ENCODE measurements at places on chromosomes 3 and 15.

DNA sequence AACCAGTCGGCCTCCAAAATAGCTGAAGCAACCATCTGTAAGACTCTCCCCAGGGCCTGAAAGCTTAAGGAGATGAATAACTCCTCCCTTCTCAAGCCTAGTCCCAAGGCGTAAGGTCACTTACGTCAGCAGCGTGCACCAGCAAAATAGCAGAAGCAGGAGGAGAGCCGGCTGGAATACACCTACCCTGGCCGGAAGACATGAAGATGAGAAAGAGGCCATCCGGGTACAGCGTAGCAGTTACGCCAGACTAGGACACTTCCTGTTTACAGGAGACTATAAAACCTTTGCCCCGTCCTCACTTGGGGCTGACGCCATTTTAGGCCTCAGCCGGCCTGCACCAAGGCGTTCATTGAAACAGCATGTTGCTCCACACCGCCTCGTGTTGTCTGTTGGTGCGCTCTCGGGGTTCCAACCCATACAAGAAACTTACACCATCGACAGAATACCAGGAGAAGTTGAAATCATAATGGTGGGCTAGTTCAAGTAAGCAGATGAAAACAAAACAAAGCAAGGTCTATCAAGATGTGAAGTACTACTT lies 2.5 kb downstream of the CFAP92 start:
- no peak for DNase-seq

GRCh38 chr15:33515121-33515520 lies 204.4 kb downstream of the RYR3 start:
- no peak for DNase-seq

- DNase-seq = no peak
Measured at GRCh38 chr3:84108442-84108971, 850.3 kb upstream of the CADM2 start.

GRCh38 chr3:149771652-149772271 lies 19.5 kb upstream of the COMMD2 start:
- peak; percentile 43 for DNase-seq

DNA sequence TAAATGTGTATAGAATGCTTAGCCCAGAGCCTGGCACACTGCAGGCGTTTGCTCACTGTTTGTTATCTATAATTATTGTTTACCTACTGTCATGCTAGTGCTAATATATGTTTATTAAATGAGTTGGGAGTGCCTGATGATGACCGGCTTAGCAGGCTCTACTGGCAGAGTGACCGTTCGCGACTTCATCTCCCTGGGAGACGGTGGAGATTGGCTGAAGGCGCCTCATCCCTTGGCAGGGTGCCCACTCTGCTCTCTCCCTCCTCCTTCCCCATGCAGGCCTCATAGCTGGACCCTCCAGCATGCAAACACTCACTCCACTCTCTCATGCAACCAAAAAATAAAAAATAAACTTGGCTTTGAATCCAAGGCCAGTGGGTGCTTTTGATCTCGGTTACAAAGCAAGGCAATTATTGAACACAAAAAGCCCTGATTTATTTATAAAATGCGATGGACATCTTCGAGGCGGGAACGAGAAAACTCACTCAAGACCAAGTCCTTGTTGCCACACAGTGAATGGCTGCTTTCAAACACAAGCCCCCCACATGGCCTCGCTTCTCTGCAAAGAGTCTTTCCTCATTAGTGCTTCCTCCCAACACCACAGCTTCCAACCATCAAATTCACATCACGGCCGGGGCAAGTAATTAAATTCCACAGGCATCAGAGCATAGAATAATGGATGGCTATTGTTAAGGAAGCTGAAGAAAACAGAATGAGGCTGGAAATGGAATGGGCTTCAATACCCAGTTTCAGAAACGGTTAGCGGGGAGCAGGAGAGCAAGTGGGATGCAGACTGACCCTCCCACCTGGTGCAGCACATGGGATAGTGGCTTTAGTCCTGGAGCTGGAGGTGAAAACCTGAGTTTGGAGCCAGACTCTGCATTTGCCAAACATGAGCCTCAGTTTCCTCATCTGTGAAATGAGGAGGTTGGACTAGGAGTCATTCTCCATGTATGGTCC lies 135.7 kb upstream of the RAD18 start:
- DNase-seq = peak; percentile 91

DNA sequence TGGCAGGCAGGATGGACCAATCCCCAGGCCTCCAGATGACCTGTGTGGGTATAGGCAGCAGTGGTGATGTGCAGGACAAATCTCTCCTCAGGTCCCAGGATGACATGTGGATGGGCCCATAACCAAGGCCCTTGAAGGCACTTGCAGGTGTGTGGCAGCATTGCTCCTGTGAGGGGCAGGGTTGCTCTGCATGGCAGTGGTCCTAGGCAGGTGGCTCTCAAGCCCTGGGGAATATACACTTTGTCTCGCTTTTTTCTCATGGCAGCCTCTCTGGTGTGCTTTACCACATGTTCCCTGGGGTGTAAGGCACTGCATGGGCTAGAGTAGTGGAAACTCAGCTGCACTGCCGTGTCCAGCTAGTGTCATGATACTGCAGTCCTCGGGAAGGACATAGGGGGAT lies 503.6 kb downstream of the UNC13C start:
- no peak for DNase-seq

- peak; percentile 43 for DNase-seq
Measured at GRCh38 chr15:23642413-23643044, 5.1 kb downstream of the MAGEL2 start.

DNA sequence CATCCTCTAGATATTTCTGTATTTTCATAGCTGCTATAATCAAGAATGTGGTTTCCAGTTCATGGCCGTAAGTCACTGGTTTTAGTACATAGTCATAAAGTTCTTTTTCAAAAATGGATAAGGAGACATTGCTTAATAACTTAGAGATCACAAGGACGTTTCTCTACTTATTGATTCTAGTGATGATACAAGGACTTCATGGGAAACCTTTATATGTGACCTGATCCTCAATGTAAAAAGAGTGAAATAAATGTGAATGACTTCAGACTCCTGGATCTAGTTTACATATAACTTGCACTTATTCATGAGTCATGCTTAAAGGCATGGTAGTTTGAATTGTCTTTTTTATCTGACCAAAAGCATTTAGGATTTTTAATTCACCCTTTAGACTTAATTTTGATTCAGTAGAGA lies 35.2 kb downstream of the TSC22D2 start:
- no peak for DNase-seq

DNA sequence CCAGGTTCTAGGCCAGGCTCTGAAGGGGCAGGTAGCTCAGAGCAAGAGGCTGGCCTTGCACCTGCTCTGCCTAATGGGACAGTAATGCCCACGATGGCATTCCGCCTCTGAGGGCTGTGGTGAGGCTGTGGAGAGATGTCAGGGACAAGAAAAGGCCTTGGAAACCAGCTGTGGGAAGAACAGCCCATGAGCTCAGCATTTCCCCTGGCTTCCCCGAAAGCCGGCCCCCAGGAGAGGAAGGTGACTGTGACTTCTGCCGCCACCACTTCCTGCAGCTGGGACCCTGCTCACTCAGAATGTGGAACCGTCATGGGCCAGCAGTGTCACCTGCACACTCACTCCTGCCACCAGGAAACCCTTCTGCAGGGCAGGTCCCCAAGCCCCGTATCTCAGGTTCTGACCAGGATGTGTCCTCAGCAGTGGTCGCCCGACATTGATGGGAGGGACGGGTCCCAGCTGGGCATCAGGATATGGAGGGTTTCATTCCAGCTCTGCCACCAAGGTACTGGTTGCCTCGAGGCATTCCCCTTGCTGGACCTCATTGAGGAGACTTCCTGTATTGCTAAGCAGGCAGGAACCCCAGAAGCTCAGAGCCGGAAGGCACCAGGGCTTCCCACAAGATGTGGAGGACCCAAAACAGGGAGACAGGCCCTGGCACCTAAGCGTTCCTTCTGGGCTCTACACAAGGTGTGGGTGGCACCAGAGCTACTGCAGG lies 30.7 kb downstream of the SEMA7A start:
- no peak for DNase-seq

DNA sequence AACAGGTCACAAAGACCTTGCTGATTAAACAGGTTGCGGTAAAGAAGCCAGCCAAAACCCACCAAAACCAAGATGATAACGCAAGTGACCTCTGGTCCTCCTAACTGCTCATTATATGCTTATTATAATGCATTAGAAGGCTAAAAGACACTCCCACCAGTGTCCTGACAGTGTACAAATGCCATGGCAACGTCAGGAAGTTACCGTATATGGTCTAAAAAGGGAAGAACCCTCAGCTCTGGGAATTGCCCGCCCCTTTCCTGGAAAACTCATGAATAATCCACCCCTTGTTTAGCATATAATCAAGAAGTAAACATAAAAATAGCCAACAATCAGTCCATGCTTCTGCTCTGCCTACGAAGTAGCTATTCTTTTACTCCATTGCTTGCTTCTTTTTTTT lies 108.1 kb downstream of the MAGI1 start:
- no peak for DNase-seq

- no peak for DNase-seq
Measured at GRCh38 chr3:13703071-13703470, 154.1 kb downstream of the FBLN2 start.

DNA sequence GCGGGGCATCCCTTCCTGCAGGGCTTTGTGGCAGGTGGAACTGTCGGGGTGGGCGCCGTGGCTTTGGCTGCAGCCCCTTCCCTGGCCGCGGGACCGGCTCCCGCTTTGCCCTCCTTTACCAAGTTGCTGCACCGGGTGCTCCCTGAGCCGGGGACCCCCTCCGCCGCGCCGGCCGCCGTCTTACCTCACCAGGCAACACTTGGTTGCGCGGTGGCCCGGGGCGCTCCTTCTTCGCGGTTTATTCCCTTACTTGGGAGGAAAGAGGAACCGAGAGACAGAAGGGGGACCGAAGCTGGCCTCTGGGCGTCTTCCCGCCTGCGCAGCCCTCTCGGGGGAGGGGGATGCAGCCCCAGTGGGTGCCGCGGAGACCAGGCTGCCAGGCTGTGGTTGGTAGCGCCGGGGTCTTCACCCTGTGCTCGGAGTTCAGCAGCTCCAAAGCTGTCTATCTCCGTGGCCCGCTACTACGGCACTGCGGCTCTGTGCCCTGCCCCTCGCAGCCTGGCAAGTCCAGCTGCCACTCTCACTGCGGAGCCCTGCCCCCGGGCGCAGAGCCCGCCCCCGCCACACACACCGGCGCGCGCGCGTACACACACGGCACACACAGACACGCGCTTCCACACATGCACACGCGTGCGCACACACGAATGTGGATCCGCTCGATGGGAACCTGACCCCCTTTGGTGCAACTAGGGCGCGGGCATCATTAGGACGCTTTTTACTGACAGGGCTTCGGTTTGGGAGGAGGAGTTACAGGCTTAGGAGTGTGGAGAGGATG lies at the start of gene DGKG:
DGKG (minus strand) TSS at position 473 of the 775 bp plus-strand sequence. CDS start 41,775 bp downstream, outside the sequence.
- peak; percentile 78 for DNase-seq

DNA sequence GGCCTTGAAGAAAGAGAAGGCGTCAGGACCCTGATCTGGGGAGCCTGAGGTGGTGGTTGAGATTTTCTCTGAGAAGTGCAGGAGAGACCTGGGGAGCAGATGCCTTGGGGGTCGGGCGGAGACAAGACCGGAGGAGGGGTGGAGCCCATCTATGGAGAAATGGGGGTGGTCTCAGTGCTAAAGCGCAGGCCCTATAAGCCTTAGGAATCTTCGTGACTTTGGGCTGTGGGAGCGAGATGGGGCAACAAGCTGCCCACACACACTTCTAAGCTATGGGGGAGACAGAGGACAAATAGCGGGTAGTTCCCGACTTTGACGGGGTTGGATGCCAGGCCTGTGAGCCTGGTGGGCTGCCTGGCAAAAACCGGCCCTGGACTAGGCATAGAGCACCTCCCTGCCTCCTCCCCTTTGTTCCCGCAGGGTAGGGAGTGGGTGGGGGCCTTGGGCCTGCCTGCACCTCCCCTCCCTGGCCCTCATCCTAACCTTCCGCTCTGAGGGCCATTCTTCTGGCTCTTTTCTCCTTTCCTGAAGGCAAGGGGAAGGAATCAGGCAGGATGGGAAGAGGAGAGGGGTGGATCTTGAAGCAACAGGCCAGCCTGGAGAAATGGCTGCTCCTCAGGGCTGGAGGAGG lies 880 bp downstream of the NISCH start:
- peak; percentile 43 for DNase-seq

DNA sequence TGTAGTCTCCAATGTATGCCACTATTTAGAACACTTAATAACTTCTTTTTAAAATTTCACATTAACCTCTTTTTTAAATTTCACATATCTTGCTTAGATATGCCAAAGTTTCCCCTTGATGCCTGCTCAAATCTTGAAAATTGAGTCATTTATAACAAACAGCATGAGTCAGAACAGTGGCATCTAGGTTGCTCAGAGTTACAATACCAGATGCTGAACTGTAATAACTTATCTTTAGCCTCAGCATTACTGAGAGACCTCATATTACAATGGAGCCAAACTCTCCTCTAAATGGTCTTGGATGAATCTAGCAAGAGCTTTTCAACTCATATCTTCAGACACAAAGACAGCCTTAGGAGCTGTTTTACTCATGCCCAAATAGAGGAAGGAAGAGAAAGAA lies 439.3 kb upstream of the ARPP21 start:
- no peak for DNase-seq

DNA sequence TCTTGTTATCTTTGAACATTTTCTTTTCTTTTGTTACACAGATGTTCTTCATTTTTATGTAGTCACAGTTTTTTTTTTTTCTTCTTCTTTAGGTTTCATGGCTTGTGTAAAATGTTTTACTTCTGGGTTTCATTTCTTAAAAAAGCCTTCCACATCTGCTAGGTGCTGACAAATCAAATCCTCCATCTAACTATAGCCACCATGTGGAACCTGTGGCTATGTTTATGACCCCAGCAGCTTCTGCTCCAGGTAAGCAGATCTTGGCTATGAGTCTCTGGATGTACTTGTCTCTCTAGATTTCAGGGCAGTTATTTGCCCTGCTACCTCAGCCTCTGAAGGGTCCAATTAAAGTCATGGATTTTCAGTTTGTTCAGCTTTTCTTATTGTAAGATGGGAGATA lies 44.5 kb downstream of the OXSM start:
- no peak for DNase-seq

DNA sequence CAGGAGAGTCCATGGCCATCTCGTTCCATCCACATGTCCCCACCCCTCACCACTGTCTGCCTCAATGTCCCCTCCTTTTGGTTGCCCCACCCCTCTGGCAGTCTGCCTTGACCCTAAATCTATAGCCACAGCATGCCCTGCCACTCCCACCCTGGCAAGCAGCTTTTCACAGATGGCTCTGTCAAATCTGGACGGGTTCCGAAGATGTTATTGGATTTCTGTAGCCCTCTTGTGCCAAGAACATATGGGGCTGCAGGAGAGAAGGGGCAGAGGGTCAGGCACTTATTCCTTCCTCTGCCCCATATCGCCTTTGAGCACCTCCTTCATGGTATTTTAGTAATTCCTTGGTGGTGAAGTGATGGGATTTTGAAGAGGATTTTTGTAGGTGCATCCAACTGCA lies 57.1 kb downstream of the EPHB1 start:
- peak; percentile 80 for DNase-seq

DNA sequence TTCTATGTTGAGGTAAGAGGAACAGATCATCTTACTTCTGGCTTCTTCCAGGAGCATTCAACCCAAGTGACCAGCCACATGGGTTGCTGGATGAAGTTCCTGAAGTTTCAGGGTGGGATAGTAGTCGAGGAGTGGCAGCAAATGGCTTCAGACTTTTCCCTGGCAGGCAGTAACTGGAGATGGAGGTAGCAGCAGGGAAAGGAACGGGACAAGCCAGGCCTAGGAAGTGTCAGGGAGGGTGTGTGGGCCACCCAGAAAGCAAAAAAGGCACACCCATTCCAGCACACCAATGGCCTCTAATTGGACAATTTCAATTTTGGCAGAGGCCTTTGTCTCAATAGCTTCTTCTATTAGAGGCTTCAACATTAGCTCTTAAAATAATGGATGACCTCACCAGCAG lies 498.6 kb upstream of the ATP11B start:
- DNase-seq = no peak

All from cerebellar cortex (tissue), 1 donor.